ENCODE measurements at places on chromosomes 4 and X. TPM values are rescaled to one million over a fixed set of nuclear protein-coding genes. Genes with fewer than 3 reads are reported as not detected.

SHROOM2 gene
- 27.6 TPM for total RNA-seq

LRRC66 gene
- 0.11 TPM for total RNA-seq

STARD8 gene
- 2.1 TPM for total RNA-seq

CLIC2 gene
- total RNA-seq, result not detected

ATP10D gene
- total RNA-seq, result 4.6 TPM

UGT8 gene
- 6.8 TPM for total RNA-seq

AMER1 gene
- 5.2 TPM for total RNA-seq

CDX4 gene
- not detected for total RNA-seq

SLC49A3 gene
- 0.60 TPM for total RNA-seq

TMEM144 gene
- 2.3 TPM for total RNA-seq

SH3RF1 gene
- 9.4 TPM for total RNA-seq

CXCL5 gene
- total RNA-seq, result not detected

Data from A375 (cell line).